T47D (cell line): ENCODE measurements at places on chromosomes 1 and 21.

DNA sequence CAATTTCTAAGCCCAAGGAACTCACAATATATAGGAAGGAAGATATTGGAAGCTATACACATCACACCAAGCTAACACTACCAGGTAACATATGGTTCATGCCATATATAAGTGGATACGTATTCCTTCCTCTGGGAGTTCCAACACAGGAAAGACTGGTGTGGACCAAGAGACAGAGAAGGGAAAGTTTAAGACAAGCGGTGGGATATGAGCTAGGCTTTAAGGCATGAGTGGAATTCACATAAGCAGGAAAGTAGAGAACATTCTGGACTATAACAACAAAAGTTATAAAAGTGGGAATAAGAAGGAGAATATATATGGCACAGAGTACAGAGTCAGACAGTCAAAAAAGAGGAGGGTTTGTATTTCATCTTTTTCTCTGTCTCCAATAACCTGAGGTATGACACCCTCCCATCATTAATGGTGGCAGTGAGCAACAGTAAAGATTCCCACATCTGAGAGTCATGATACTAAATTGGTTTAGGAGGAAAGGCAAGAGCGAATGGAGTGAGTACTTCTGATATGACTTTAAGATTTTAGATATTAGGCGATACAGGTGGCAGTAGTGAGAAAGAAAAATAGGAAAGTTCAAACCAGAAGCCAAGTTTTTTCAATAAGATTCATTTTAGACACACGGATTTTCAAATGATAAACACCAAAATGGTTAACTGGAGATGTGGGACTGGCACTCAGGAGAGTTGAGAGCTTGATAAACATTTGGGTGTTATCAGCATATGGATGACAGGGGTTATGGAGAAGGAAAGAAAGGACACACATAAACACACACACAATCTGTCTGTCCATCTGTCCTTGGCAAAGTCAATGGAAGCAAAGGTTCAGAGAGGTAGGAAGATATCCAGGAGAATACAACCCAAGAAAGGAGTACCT lies 87.4 kb upstream of the TTC39A start:
- no peak for DNase-seq

DNA sequence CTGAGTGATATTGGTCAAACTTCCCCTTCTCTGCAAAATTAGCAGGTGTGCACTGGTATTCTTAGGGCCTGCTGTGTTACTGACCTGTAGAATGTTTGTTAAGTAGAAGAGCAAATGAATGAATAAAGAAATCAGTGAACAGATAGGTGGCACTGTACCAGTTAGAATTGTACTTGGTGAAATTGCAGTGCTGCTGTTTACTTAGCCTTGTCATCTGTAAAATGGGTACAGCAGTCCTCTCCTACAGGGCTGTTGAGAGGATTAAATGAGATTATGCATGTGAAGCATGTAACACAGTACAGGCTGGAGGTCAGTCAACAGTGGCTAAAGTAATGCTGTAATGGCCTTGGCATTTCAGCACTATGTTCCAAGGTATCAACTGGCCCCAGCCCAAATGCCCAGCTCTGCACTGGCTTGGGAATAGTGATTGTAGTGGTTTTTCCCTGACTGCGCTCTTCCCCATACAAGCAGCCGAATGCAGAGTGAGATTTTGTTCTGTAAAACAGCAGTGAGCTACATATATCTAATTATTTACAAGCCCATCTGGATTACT lies 10.5 kb downstream of the VANGL1 start:
- DNase-seq, result no peak

GRCh38 chr1:46594063-46594462 lies 10.0 kb downstream of the MKNK1 start:
- no peak for DNase-seq

DNA sequence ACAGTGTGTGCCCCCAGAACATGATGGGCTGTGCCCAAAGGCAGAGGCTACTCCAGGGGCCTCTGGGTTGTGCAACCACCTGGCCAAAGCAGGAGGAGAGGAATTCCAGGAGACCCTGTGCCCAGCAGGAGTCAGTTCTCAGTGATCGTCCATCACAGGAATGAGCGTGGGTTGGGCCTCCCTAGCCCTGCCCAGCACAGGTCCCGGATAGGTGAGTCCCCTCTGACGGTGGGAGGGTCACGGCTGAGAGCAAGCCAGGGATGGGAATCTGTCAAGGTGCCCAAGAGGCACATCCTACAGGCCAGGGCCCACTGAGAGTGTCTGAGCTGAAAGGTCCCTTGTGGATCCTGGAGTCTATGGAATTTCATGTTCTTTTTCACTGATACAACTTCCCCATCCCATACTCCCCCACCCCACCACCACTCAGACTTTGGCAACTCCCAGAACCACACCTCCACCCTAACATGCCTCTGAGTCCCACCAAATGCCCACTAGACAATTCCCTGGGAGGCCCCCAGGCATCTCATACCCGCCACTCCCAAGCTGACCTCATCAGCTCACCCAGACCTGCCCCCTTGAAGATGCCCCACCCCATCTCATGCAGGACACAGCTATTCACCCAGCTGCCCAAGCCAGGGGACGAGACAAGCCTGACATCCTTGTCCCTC lies 3.1 kb downstream of the GJB4 start:
- no peak for DNase-seq

DNA sequence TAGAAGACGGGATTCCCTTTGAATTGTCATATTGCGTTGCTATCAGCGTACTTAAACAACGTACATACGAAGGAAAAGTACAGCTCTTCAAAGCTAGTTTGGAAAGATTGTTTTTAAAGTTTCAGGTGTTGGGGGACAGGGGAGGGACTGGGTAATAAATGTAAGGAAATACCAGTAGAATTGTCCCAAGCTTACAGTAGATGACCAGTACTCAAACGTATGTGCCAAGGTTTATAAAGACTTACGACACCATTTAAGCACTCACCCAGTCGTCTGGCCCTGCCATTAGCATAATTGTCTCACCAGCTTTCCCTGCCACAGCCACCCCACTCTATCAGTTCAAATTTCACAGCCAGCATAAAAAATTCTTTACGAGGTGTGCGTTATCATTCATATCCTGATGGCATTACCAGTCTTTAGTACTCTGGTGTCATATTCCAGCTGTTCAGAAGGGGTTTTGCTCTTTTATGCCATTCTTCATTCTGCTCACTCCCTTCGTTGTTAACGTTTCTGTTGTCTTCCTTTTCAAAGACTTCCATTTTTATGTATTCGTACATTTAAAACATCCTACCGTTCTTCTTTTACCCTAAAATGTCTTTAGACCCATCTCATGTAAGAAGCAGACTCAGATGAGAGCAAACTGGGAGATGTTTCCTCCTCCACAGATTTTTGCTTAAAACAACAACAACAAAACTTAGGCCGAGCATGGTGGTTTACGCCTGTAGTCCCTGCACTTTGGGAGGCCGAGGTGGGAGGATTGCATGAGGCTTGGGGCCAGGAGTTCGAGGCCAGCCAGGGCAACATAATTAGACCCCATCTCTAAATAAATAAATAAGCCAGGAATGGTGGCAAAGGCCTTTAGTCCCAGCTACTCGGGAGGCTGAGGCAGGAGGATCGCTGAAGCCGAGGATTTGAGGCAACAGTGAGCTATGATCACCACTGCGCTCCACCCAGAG lies 1.0 kb upstream of the HP1BP3 start:
- DNase-seq, result peak; percentile 8

- no peak for DNase-seq
Measured at GRCh38 chr1:71582673-71583072, 501.8 kb upstream of the ZRANB2 start.

GRCh38 chr21:32089766-32090165 lies 189.1 kb downstream of the MIS18A start:
- DNase-seq, result no peak

DNA sequence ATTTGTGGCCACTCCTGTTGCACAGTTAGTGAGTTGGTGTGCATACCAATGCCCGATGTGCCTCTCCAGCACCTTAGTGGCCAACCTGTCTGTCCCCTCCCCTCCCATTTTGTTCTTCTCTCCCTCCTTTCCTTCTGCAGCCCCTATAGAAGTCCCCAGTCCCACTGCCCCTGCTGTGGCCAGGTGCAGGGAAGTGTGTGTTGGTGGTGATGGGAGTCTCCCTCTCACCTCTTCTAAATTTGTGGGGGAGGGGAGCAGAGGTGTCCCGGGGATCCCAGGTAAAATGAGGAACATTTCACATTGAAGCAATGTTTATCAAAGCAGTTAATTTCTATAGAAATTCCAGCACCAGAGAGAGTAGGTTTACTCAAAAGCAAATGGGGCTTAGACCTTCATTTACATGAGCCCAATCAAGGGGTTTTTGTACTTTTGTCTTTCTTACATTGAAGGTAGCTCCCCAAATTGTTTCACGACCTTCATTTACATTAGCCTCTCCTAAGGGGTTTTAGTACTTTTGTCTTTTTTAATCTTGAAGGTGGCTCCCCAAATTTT lies 3.0 kb upstream of the C1orf21 start:
- DNase-seq, result no peak

- DNase-seq, result no peak
Measured at GRCh38 chr1:98478121-98478520, 183.4 kb upstream of the SNX7 start.

DNA sequence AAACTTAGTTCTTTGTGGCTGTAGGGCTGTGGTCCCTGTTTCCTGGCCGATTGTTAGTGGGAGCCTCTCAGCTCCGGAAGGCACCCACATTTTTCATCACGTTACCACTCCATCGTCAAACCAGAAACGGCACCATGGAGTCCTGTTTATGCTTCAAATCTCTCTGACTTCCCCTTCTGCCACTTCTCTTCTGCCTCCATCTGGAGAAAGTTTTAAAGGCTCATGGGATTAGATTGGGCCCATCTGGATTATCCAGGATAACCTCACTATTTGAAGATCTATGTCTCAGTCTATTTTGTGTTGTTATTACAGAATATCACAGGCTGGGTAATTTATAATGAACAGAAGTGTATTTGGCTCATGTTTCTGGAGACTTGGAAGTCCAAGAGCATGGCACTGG lies 19.3 kb upstream of the IL22RA1 start:
- DNase-seq, result no peak

GRCh38 chr1:27257155-27257554 lies 22.7 kb downstream of the WDTC1 start:
- no peak for DNase-seq

- no peak for DNase-seq
Measured at GRCh38 chr1:171427852-171428471, 57.4 kb upstream of the PRRC2C start.

GRCh38 chr1:27940870-27941560 lies 6.2 kb downstream of the SMPDL3B start:
- DNase-seq, result no peak

GRCh38 chr1:8625491-8625890 lies 191.9 kb downstream of the RERE start:
- DNase-seq, result no peak

DNA sequence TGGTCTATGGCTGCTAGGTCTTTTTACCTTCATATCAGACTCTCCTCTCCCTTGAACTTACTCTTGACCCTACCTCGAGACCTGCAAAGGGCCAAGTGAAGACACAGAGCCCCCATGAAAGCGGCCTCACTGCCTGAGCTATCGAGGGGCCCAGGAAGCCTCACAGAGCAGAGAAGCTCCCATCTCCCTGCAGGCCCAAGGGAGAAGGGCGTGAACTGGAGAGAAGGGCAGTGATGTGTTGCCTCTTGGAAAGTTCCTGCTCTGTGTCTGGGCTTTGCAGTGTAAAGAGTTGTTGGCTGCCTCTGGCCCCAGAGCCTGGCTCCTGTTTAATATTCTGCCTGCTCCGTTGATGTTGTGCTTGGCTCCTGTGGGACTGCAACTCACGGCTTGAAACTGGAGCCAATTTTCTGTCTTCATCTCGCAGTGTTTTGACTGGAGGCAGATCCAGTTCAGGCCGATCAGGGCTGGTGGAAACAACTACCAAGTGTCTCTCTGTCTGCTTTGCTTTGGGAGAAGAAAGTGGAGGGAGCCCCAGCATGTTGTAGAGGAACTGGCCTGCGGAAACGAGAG lies 4.3 kb downstream of the SERTAD4 start:
- no peak for DNase-seq

GRCh38 chr1:101278845-101279244 lies 42.0 kb downstream of the S1PR1 start:
- no peak for DNase-seq

GRCh38 chr21:43209575-43210453 lies 41.0 kb downstream of the CRYAA start:
- no peak for DNase-seq

GRCh38 chr1:110403805-110404204 lies 3.7 kb downstream of the LAMTOR5 start:
- DNase-seq, result no peak

GRCh38 chr1:114719424-114719787 lies 2.8 kb upstream of the NRAS start:
- DNase-seq, result no peak

- no peak for DNase-seq
Measured at GRCh38 chr1:15341634-15342407, 67.9 kb upstream of the EFHD2 start.

DNA sequence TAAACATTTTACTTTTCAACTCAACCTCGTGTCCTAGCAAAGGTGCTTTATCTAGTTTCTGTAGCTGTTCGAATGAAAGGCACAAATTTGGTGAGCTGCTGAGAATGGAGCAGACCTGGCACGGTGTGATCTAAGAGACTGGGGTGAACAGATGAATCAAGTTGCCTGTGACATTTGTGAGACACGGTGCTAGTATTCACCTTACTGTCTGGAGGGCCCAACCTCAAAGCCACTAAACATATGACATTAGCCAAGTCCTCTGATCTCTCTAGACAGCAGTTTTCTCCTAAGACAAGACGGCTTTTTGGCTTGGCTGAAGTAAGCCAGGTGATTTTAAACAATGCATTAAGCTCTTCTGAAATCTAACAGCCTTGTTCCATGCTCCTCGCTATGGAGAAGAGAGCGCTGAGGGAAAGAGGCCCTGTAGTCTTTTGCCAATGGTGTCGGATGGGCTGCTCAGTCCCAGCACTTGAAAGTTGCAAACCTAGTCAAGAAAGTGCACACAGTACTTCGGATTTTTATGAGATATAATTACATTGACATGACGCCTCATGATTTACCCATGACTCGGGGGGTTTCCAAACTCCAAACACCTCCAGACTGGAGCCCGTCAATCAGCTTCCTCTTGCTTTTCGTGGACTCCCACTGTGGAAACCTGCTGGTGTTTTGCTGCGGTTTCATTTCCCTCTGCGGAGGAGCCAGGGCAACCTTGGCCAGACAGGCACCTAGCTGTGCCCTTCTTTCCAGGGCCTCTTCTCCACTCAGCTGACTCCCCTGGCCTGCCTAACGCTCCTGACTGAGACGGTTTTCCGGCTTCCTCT lies 794 bp upstream of the TOR3A start:
- DNase-seq, result peak; percentile 16

- DNase-seq, result no peak
Measured at GRCh38 chr1:159121526-159121925, 45.0 kb upstream of the AIM2 start.

DNA sequence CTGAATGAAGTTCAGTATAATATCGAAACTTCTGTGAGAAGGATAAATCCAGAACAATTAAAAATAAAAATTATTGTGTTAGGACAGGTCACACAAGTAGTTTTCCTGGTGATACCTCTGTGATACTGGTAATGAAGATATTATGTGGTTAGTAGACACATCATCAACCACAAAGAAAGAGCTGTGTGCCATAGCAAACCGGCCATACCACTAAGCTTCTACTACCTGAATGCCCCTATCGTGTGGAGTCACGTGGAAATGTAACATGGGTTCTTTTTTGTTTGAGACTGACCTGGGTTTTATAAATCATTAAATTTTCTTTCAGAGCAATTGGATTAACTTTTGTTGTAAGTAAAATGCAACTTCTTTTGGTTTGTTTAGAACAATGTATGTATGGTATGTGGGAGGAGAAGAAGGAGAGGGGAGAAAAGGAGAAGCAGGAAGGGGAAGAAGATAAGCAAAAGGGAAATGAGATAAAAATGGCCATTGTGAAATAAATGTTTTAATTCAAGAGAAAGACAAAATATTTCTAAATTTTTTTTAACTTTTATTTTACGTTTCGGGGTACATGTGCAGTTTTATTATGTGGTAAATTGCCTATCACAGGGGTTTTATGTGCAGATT lies 58.2 kb upstream of the LRRC8B start:
- no peak for DNase-seq
